Testis (tissue), 5 donors: ENCODE measurements at places on chromosomes 12 and 14. TPM values are rescaled to one million over a fixed set of nuclear protein-coding genes. Genes with fewer than 3 reads are reported as not detected.
A peak's percentile ranks its signal among the peaks of the same experiment; 100 is the strongest.

SLC38A4 gene
- 1.3 TPM for total RNA-seq

GPRC5D gene
- total RNA-seq: 0.68 TPM

SLC25A47 gene
- total RNA-seq: 0.87 TPM

CLEC7A gene
- 1.9 TPM for total RNA-seq

ACRBP gene
- 172 TPM for total RNA-seq

NTS gene
- not detected for total RNA-seq

CIT gene
- total RNA-seq: 14.6 TPM

TAS2R30 gene
- total RNA-seq: 11.3 TPM

VPS37B gene
- total RNA-seq: 90.1 TPM

MAP3K9 gene
- 22.5 TPM for total RNA-seq

DENND5B gene
- total RNA-seq: 60.4 TPM

BTG1 gene
- total RNA-seq: 23.8 TPM

HHIPL1 gene
- 2.7 TPM for total RNA-seq

FOXG1 gene
- 4.5 TPM for total RNA-seq

AICDA gene
- total RNA-seq: not detected

LALBA gene
- 3.8 TPM for total RNA-seq

DNA sequence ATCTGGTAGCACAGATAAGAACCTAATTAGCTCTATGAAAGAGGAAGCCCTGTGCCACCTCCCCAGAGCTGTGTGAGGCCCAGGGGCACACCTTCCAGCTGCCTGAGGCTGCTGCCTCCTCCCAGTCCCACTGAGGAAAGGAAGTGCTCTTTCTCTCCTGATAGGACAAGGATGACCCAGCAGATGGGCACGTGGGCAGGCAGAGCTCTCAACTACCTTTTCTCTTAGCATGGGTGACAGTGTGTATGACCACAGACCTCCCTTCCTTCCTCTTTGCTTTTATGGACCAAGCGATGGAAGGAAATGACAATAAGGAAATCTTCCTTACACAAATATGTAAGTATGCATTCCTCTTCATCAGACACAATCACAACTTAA, 127.6 kb upstream of the AMIGO2 start:
- DNase-seq: no peak

DNA sequence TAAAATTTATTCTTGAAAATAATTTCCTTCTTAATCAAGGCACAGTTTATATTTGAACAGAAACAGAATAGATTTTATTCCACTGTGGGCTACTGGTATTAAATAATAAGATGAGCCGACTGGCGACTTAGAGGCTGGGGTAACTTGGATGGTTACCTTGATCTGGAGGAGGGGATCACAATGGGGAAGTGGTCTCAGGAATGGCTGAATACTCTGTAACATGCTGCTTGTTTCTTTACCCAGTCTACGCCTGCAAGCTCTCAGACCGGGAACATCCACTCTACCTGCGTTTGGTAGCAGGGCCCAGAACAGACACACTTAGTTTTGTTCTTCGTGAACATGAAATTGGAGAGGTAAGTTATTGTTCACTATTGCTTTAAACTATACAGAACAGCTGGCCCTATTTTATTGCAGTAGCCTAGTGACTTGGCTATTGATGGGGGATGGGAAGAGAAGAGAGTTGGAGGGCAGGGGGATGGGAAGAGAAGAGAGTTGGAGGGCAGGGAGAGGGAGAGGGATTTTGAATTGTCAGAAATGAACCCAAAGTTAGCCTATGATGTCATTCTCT, 67.9 kb downstream of the GNS start:
- no peak for DNase-seq

- DNase-seq: no peak
These were observed 58.3 kb downstream of the ANAPC7 start for GRCh38 chr12:110345176-110345661.

GRCh38 chr12:105848286-105848685, 290.5 kb downstream of the NUAK1 start:
- no peak for DNase-seq

GRCh38 chr14:34093883-34094282, 143.0 kb upstream of the EGLN3 start:
- no peak for DNase-seq

DNA sequence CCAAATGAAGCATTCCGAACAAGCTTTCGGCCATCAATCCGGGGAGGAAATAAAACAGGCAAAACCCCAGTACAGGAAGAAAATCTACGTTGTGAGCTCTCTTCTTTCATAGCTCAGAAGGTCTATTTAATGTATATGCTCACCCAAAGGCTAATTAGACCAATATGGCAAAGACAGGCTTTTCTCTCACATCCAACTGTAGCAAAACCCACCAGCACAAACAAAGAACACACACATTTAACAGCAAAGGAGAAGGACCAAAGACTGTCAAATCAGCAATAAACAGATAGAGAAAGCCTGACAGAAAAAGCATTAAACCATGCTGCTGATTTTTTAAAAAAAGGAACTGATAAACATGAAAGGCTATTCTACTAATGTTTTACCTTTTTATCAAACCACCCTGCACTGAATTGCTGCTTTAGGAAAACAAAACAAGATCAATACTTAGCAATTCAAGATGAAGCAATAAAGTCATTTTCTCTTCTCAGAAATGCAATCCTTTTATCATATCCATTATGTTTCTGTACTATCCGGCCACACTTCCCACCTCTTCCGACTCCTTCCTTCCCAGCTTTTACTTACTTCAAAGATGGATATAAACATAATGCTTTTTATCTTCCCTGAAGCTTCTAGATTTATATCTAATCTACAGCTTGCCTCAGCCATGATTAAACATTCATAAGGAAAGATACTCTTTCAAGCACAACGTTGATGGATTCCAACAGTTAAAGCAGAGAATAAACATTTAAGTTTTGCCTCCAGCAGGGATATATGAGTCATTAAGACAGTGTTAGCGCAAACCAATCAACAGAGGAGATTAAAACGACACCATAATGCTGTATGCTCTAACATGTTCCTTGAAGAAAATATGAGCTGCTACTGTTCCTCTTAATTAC, 74.6 kb upstream of the BBS10 start:
- no peak for DNase-seq

- no peak for DNase-seq
These were observed 63.6 kb downstream of the CHST11 start for GRCh38 chr12:104520242-104520900.

DNA sequence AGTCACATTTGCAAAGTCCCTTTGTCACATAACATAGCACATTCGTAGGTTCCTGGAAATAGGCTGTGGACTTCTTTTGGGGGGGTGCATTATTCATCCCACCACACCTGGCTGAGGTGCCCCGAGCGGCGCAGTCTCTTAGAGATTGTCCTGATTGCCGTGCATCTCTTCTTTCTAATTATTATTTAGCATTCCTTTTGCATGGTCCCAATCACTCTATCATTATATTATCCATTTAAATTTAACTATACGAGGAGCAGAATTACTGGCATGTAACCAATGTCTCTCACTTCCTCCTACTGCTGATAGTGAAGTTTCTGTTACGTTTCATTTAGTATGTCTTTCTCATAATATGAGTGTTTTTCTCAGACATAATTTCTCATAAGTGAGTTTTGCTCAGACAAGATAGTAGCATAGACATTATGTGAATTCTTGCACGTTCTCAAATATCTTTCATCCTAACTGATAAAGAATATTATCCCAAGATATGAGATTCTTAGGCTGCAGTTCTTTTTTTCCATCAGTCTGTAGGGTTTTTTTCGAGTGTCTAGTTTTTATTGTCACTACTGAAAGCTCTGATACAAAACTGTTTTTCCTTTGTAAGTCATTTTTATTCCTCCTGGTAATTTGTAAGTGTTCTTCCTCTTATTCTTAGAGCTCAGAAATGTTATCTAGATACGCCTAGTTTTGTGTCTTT, 444.3 kb downstream of the NELL2 start:
- DNase-seq: no peak

DNA sequence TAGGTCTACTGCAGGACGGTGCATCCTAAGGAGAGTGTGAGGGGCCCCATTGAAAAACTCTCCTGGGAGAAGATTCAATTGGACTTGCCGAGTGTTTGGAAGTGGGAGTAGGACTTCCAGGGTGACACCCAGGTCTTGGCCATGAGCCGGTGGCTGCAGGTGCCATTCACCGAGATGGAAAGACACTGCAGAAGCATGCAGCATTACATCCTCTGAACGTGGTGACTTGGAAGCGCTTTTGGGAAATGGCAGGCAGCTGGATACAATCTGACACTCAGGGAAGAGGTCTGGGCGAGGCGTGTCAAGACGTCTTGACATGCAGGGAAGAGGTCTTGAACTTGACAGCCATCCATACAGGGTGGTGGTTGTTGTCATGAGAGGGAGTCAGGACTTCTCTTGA, 126.9 kb downstream of the PAPOLA start:
- DNase-seq: no peak

DNA sequence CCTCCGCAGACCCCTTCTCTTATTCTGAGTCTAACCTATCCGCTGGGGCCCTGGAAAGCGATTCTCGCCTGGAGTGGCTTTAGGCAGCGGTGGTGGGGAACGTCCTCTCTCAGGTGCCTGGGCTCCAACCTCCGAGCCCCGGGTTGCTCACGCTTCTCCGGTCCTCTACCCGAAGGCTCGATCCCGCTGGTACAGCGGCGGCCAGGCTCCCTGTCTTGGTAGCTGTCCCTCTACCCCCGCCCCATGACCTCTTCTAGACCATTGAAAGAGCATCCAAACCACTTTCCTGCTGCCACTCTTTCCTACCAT, 505 bp upstream of the HEBP1 start:
- DNase-seq: no peak

DNA sequence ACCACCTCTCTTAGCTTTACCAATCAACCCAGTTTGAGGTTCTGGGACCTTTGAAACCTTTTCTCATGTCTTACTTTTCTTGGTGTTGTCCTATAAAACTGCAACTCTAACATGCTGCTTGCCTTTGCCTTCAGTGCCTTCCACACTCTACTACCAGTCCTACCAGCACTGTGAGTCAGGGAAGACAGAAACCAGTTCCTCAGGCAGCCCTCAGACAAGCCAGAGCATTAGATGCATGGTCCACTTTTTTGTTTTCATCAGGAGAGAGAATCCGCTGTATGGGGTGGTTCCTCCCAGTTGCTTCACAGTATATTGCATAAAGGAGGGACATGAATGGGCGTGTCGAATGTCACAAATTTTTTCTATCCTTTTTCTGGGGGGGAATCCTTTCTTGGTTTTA, 17.3 kb upstream of the KLRB1 start:
- DNase-seq: no peak

DNA sequence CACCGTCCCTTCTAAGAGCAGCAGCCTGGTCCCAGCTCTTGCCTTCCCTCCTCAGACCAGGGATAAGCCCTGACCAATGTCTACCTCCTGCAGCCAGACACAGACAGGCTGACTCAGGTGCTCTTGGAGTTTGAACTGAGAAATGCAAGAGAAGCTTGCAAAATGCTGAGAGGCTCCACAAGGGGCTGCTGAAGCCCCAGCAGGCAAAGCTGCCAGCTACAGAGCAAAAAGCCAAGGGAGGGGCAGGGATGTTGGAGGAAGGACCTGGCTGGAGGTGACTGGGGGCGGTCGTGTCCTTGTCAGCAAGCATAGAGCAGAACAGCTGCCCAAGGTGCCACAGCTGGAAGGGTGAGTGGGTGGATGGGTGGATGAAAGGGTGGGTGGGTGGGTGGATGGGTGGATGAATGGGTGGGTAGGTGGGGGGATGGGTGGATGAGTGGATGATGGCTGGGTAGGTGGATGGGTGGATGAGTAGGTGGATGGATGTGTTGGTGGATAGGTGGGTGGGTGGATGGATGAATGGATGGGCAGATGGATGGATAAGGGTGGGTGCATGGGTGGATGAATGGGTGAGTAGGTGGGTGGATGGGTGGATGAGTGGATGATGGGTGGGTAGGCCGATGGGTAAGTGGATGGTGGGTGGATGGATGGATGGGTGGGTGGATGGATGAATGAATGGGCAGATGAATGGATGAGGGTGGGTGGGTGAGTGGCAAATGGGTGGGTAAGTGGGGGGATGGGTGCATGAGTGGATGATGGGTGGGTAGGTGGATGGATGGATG, 4.0 kb upstream of the INF2 start:
- no peak for DNase-seq

GRCh38 chr14:40989260-40989659, 617.4 kb upstream of the LRFN5 start:
- no peak for DNase-seq

DNA sequence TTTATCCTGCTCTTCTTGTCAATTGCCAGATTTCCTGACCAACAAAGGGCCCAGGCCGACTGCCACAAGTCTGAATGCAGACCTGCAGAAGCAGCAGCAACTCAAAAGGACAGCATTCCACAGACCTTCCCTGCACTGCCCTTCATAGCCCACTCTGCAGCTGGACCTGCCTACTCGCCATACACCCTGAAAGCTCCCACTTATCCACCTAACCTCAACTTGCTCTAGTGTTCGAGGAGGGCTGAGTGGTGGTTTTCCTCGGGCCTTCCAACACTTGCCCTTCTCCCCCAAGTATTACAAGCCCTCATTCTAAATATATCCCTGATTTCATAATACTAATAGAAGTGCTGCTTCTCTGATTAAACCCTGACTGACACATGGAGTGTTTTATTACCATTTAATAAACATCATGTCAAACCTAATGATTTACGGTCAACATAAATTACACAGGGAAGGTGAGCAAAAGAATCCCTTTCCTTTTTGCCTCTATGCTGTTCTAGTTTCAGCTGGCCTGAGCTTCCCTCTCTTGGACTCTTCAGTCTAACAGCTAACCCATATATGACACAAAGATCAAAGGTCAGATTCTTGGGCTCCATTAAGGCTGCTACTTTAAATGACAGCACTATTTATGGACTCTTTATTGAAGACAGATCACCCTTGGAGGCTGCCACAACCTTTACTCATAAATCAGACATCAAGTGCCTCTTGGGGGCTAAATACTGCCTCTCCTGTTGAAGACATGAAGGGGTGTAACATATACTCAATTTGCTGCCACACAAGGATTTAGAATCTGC, 1546.9 kb upstream of the TMEM132C start:
- no peak for DNase-seq

- no peak for DNase-seq
These were observed 100.2 kb downstream of the SRGAP1 start for GRCh38 chr12:63944586-63945228.

GRCh38 chr12:130880411-130880885, 8.6 kb downstream of the RAN start:
- no peak for DNase-seq

GRCh38 chr12:102781117-102781516, 135.9 kb downstream of the PAH start:
- DNase-seq: peak; percentile 18

DNA sequence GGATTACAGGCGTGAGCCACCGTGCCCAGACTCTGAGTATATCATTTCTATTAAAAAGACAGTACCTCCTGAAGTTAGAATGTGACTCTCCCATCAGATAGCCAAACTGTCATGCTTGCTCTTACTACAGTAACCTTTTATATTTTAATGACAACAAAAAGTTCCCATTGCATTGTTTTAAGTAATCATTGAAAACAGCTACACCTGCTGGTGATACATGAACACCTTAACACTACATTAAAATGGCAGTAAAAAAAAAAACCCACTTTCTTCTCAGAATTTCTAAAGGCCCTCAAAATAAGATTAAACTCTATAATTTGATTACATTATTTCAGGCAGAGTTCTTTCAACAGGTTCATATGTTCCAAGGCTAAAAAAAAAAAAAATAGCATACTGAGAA, 76.7 kb downstream of the SH2B3 start:
- DNase-seq: no peak

GRCh38 chr14:95294834-95295599, 24.7 kb downstream of the CLMN start:
- DNase-seq: no peak

- DNase-seq: no peak
These were observed 196.5 kb upstream of the PRMT8 start for GRCh38 chr12:3294481-3294911.
